ENCODE measurements at places on chromosomes 2 and 18.

DNA sequence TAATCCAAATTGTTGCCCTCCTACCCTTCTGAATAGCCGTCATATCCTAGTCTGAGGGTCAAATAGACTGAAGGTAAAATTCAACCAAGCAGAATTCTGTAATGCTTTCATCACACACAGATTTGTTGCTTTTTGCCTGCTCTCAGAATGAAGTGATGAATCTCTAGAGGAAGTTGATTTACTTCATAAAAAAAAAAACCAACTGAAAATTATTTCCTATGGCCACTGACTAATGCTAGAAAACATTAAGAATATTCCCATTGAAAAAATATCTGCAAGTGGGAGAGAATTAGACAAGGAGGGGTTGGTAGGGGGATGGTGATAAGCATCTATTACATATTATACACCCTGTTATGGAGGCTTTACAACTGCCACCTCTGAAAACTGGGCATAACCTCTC, 2.3 kb upstream of the IL1RL2 start:
- no peak for DNase-seq

DNA sequence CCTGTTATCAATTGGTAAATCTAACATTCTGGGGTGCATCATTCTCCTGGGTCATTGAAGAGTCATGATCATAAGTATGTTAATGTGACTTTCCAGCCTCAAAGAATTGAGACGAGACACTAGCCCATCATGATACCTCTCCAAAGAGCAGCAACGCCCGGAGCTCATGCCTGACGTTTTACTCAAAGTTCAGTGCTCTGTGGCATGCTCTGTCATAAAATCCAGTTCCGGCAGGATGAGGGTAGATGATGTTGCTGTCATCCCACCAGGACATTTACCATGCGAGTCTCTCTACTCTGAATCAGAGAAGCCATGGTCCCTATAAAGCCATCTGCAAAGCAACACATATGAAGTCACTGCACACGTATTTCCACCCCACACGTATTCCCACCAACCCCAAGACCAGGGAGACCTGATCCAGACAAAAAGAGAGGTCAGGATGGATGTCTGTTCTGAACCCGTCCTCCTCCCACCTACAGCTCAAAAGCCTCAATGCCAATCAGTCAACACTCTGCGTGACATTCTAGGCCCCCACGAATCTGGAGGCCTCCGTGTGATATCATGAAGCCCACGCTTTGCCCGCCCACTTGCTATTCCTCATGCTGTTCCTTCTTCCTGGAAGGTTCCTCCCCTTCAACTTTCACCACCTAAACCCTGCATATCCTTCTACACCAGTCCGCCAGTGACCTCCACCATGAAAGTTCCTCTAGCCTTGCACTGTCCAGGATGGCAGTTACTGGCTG, 85.8 kb downstream of the DNMT3A start:
- no peak for DNase-seq

DNA sequence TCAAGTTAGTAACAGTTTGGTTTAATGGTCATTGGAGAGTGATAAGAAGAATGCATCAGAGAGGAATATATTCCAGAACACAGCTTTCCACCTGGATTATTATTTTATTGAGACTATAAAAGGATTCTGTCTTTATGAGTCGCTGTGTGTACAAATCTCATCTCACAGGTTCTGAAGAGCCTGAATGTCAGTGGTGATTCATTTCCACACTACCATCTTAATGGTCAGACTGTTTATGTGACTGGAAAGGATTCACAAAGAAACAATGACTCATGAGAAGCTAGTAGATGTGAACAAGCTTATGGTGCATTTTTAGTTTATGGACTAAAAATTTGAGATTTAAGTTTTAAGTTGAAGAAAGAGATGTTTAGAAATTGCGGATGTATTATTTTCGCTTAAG, 685.4 kb upstream of the NRXN1 start:
- no peak for DNase-seq

DNA sequence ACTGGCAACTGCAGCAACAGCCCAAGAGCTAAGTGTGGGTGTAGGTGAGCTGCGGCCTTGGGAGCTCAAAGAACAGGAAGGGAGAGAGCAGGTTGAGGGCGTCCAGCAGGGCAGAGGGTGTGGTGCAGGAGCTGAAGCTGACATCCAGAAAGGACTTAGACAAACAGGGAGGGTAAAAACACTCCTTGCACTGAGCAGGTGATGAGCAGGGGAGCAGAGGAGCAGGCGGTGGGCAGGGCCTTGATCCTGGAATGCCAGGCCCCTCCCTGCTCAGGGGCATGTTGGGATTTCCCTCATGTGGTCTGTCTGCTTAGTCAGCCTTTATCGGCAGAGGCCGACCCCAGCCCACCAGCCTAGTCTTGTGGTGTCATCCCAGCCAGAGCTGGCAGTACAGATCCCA, 63.6 kb downstream of the VSNL1 start:
- no peak for DNase-seq

DNA sequence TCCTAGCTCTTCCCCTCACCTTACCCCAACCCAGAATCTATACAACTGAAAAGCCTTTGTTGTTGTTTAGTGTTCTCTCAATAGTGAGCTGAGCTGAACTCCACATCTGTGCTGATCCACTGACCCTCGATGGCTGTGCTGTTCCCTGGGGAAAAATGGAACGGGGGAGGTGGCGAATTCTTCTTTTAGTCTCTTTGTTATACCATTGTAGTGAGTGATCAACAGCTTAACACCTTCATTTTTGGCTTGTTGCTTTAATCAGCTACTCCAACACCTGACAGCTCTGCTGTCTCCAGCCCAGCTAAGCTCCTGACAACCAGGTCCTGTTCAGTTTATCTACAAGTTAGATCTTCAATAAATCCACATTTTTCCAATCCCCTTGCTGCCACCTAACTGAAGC, 25.7 kb downstream of the PLA2R1 start:
- DNase-seq, result no peak

GRCh38 chr2:144774809-144775208, 254.9 kb upstream of the ZEB2 start:
- no peak for DNase-seq

DNA sequence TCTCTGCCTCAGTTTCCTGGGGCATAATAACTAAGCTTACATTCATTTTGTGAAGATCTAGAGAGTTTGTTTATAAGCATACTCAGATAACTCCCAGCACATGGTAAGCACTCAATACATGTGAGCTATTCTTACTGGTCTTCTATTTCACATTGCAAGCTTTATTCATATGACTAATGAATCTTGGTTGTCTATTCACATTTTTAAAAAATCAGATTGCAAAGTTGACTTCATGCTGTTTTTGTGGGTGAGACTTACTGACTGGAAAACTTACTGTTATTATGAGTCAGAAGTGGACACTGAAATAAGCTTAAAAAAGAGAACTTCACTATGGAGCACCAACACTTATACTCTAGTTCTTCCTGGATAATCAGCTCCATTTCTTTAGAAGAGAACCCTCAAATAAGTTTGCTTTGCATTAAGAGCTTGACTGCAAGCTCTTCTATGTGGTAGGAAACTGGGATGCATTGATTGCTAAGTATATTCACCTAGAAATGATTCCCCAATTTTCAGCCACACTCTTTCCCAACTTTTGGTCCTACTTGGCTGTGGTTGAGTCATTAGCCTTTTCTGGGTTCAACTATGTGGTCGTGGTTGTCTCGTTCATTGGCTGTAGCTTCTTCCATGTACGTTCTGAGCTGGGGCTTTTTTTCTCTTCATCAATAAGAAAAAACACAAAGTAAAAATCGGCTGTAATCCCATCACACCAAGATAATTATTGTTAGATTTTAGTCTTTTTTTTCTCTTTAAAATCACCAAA, 29.5 kb upstream of the RBMS1 start:
- no peak for DNase-seq

DNA sequence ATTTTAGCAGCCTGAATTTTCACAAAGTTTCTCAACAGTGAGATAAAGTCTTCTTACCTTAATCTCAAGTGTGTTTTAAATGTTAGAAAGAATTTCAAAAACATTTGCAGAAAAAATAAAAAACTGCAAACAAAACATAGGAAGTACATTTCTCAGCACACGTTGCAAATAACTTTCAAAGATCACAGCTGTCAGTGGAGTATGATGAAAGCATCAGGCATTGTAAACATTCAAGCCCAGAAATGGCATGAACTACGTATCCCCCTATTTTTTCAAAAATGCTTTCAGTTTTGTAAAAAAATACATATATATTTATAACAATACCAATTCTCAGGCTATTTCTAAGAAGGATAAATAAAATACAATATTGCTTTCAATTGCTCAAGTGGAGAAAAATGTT, 320.6 kb upstream of the TFPI start:
- DNase-seq, result no peak

DNA sequence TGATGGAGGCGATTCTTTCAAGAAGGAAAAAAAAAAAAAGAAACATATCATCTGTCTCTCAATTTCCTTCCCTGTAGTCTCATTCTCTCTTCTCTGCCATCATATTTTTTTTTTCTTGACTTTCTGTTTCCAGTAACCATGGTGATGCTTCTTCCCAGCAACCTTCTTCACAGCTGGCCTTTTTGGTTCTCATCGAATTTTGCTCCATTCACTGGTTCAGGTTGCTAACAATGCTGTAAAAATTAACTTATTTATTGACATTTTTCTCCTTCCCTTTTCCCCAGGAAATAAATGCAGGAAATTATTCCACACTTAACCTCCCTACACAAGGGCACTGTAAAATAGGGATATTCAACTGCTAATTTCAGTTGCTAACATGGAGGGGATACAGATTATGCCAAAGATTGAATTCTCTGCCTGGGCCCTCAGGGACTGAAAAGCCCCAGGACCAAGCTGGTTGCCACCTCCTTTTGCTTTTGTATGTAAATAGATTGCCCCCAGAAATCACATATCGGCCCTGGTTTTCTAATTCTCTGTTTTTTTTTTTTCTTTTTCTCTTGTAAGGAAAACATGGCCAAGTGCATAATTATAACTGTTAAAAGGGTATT, 154.7 kb downstream of the MAP2 start:
- DNase-seq, result no peak

- peak; percentile 38 for DNase-seq
Observed at GRCh38 chr2:130824492-130825061, 12.1 kb upstream of the ARHGEF4 start.

GRCh38 chr2:239866350-239866749, 158.8 kb downstream of the NDUFA10 start:
- DNase-seq, result no peak

- no peak for DNase-seq
Observed at GRCh38 chr18:69588301-69588700, 187.6 kb downstream of the DOK6 start.

DNA sequence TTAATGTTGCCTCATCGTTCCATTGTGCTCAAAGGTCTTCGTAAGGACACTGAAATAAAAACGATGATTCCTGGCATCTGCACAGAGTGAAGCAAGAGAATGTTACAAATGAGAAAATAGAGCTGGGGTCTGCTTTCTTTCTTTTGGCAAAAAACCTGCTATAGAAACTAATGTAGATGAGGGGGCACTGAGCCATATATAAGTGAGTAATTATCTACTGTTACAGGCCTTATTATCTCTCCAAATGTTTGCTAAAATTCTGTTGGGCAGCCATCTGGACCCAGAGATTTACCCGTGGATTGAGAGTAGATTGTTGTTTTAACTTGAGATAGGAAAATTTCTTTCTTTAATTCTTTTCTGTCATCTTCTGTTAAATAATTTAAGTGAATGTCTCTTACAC, 472.5 kb upstream of the PIK3C3 start:
- DNase-seq, result no peak

GRCh38 chr2:72678024-72678423, 147.8 kb downstream of the EXOC6B start:
- no peak for DNase-seq

DNA sequence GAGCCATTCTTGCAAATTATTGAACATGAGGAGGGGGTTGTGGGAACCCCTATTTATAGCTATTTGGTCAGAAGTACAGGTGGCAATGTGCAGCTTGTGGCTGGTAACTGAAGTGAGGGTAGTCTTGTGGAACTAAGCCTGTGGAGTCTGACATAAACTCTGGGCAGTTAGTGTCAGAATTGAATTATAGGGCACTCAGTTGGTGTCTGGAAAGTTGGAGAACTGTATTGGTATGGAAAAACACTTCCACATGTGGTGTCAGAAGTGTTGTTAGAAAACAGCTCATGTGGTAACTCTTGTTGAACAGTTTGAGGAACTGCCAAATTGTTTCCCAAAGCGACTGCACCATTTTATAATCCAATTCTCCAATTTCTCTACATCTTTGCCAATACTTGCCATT, 7.5 kb downstream of the RALBP1 start:
- DNase-seq, result no peak

DNA sequence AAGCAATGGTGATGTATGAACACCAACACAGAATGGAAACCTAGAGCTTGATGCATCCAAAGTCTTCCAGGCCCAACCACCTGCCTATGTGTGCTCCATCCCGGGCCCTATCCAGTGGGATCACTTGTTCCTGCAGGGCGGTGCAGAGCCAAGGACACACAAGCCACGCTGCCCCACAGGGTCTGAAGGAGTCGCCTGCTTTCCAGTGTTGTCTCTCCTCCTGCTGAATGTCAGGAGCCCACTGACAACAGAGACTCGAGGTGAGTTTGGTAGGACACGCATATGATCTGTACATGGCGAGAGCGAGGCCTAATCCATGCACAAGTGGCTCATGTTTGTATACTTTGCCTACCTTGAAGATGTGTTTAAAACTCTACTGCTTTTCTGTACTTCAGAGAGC, 70.9 kb upstream of the FHL2 start:
- DNase-seq, result no peak

DNA sequence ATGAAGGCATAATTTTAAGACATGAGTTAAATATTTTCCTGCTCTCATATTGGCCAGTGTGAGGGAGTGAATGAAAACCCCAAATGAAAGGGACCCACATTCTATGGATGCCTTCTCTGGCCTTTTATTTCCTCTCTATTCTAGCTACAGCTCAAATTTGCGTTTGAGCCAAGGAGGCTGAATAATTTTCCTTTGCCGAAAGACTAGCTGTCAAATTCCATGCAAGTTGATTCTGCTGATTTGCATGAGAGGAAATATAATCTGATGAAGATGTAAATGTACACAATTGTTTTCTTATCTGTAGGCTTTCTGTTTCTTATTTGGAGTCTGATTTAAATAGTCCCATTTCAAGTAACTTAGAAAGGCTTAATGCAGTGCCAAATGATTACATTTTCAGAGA, 438.4 kb upstream of the SPRED2 start:
- DNase-seq, result no peak

GRCh38 chr2:41400088-41400665, 647.6 kb upstream of the PKDCC start:
- no peak for DNase-seq

Measured in NCI-H1092 (cell line).